Stimulated activated CD4-positive, alpha-beta T cell treated with anti-CD3 and anti-CD28 coated beads, Interleukin-2, amount 100 ng/mL, for 24 hours (primary cell): ENCODE measurements at places on chromosomes 5 and 9.
A peak's percentile ranks its signal among the peaks of the same experiment; 100 is the strongest.

DNA sequence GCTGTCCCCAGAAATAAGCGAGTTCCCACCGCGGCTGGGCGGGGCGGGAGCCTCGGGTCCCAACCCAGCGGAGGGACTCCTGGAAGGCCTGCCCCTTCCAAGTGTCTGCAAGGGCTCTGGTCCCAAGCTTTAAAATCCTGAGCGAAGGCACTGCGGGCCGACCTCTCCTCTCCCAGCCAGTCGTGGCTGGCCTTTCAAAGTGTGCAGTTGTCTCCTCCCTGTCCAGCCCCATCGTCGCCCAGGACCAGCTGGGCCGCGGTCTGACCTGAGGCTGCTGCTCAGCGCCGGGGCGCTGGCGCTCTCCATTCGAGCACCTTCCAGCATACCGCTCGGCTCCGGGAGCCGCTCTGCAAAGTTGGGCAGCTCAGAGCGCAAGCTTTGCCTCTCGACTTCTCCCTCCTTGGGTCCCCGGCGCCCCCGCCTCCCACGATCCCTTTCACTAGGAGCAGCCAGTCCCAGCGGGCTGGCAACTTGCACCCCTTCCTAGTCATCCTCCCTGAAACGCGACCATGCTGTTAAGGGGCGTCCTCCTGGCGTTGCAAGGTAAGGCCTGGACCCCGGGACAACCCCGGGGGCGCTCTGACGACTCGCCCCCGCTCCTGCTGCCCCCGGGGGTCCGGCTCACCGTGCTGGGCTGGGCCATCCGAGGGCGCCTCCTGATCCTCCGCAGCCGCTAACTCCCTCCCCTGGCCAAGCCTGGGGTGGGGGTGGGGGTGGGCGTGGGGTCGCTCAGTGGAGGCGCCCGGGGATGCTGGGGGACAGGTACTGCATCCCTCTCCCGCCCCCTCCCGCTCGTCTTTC is at the start of gene MAMDC2:
MAMDC2 (plus strand) TSS at position 160 of the 801 bp plus-strand sequence; CDS start at position 510, 350 bp downstream.
- DNase-seq = no peak

DNA sequence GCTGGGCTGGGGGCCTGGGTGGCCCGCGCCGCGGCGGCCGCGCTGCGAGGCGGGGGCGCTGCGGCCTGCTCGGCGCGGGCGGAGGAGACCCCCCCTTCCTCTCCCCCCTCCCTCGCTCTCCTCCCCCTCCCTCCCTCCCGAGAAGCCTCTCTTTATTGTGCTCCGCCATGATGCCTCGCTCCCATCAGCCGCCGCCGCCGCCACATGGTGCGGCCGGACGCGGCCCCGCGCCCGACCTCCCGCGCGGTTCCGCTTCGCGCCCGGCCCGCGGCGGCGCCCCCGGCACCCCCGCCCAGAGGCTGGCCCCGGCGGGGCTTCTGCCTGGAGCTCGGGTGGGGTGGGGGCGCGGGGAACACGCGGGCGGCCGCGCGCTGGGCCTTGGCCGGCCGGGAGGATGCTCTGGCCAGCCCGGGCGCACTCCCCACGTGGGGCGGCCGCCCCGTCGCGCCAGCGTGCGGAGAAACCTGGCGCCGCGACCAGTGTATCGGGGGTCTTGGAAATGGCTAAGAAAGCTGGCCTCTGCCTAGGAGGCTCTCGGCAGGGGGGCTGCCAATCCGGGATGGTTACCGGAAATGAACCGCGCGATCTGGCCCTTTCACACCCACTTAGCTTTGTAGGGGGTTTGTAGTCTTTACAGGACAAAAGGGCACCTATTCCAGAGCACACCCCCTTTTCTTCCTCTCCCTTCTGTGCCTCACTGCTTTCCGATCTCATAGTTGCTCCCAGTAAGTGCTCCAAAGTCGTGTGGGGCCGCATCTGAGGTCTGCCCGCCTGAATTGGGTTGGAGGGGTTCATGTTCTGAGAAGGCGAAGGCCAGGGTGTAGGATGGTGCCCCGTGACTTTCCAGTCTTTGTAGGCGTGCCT is 1.0 kb downstream of the SET start:
- peak; percentile 60 for DNase-seq

- DNase-seq = no peak
Observed at GRCh38 chr5:36392186-36392585, 90.5 kb upstream of the RANBP3L start.

- DNase-seq = peak; percentile 3
Observed at GRCh38 chr9:134908524-134909309, 9.0 kb downstream of the FCN1 start.

GRCh38 chr5:80937584-80938356 is 22.4 kb upstream of the RASGRF2 start:
- no peak for DNase-seq

- DNase-seq = no peak
Observed at GRCh38 chr9:17651725-17652124, 72.9 kb downstream of the SH3GL2 start.

- no peak for DNase-seq
Observed at GRCh38 chr5:95641741-95642220, 4.8 kb upstream of the RFESD start.

GRCh38 chr9:131982671-131983239 is 96.9 kb downstream of the MED27 start:
- DNase-seq = no peak

DNA sequence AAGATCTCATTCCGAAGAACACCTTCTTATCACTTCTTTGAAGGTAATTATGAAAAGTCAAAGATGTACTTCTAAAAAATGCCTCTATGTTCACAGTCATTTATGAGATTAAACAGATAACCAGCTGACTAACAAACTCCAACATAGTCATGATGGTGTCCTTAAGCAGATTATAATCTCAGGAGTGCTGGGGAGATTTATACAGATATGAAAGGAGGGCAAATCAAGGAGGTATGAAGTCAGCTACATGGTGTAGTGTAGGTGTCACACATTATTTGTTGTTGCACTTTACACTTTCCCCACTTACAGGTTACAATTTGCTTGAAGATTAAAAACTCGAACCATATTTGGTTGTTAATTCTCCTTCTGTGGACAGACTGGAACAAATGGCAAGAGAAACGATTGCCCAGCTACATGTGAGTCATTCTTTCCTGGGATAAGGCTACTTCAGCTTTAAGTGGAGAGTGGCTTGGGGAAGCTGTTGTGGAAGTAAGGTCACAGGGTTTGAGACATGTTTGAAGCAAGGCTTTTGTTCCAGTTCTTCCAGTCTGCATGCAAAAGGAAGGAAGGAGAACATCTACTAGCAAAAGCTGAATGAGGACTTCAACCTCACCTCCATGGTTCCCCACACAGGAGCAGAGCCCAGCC is 320.1 kb downstream of the ADGRV1 start:
- DNase-seq = no peak

DNA sequence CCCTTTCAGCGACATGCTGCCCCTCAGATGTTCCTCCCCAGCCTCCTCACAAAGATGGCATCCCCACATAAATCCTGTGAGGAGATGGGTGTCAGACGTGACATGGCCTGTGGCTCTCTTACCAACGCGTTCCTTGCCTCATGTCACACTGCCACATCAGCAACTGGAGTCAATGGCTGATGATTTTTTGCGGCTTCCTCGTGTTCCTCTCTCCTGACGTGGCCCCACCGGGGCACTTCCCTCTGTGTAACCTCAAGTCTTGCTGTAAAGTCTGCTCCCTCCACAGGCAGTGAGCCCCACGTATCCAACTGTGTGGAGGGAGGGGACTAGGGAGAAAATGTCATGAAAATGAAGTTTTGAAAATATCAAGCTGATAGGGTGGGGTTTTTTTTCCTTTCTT is 53.2 kb upstream of the SHISAL2B start:
- no peak for DNase-seq

- peak; percentile 33 for DNase-seq
Observed at GRCh38 chr5:96657068-96657467, 5.1 kb upstream of the CAST start.

DNA sequence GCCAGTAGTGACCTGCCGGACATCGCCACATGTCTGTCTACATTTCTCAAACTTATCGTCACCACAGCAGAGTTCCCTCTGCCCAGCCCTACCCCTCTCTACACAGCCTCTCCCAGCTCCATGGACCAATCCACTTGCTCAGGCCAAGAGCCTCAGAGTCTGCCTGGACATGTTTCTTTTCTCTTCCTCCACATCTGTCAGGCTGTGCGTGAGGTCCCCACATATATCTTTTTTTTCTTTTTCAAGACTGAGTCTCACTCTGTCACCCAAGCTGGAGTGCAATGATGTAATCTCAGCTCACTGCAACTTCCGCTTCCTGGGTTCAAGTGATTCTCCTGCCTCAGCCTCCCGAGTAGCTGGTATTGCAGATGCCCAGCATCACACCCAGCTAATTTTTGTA is 62.7 kb upstream of the GGTA1 start:
- DNase-seq = no peak

DNA sequence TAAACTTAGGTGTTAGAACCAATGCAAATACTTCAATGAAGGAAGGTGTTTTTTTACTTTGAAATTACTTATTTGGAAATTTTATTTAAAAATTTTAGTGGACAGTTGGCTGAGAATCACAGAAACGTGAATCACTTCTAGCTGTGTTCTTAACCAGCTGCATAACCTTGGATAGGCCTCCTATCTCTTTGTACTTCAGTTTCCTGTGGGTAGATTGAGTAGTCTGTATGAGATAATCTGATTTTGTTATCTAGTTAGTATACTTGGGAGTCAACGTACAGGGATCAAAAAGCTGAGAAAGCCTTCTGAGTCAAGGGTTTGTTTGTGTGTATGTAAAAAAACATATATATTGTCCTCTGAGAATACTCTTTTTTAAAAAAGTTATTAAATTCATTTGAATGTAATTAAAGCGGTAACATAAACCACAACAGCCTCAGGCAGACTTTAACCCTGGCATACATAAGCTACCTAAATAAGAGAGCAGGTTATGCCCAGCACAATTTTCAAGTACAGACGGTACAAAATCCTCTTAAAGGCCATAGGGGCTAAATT is 38.1 kb upstream of the ZCCHC7 start:
- no peak for DNase-seq

- DNase-seq = no peak
Observed at GRCh38 chr9:94817291-94818177, 91.0 kb downstream of the AOPEP start.

- no peak for DNase-seq
Observed at GRCh38 chr5:143176048-143176447, 227.4 kb downstream of the NR3C1 start.

- no peak for DNase-seq
Observed at GRCh38 chr5:180350296-180350695, 2.8 kb downstream of the GFPT2 start.

GRCh38 chr9:35229779-35230143 is 68.0 kb downstream of the UNC13B start:
- DNase-seq = no peak

DNA sequence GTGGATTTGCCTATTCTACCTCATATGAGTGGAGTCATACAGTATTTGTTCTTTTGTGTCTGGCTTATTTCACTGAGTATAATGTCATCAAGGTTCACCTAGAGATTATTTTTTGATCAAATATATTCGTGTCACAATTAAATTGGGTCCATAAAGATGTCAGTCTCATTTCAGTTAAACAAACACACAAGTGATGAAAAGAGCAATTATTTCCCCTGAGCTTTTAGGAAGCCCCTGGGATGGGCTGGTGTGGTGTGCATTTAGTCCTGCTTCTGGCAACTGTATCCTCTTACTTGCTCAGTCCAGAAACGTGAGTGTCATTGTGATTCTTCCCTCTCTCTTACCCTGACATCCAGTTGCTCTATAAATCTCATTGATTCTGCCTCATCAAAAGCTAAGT is 52.8 kb upstream of the CARTPT start:
- DNase-seq = no peak

DNA sequence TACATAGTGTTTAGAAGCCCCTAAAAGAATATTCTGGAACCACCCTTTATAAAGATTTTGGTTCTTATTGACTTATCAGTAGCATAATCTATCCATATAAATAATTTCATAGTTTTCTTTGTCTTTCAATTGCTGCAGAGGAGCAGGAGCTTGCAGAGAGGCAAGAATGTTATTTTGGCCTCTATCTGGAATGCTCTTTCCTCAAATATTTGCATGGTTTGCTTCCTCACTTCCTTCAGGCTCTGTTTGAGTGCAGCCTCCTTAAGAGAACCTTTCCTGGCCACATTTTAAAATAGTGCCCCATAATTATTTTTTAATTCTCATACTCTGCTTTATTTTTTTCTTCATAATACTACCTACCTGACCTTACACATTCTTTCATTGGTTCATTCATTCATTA is 1.5 kb downstream of the C5 start:
- DNase-seq = no peak

DNA sequence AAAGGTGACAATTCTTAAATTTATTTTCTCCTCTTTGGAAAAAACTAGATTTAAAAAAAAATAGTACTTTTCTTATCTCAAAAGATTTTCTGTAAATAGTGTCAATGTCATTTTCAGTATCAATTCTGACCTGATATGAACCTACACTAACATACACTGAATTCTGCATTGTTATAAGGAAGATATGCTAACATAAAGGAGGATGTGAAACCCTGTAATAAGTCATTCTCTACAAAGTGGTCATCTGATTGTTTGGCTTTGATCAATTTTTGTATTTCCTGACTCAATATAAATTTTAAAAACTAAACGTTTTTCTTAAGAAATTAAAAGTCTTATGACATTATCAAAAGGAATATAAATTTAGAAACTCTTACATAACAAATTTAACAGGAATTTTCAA is 233.6 kb upstream of the EDIL3 start:
- no peak for DNase-seq

DNA sequence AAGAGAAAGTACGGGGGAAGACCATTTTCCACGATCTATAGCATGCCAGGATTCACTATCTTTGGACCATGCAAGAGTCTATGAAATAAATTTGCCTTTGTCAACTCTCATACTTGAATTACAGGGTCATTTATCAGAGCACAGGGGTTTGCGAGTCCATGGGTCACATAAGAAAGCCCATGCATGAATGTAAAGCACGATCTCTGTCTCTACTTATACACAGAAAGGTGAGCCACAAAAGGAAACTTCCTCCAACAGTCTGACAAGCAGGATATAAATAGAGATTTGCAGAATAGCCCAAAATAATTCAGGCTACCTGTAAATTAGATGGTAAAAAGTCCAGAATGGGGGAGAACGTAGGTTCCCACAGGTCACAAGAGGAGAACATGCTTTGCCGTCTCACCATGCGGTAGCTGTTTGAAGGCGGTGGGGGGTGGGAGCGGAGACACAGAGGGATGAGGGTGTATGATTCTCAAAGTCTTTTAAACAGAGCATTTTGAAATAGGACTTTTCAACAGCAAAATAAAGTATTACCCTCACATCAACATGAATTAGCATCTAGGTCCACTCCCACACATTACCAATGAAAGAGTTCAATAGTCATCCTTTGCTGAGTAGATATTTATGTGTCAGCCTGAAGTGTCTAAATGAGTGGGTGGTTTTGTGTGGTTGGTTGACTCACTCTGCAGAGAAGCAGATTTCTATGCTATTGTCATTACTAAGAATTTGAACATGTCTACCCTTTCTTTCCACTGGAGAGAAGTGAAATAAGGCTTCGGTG is 279.7 kb downstream of the EBF1 start:
- DNase-seq = no peak

DNA sequence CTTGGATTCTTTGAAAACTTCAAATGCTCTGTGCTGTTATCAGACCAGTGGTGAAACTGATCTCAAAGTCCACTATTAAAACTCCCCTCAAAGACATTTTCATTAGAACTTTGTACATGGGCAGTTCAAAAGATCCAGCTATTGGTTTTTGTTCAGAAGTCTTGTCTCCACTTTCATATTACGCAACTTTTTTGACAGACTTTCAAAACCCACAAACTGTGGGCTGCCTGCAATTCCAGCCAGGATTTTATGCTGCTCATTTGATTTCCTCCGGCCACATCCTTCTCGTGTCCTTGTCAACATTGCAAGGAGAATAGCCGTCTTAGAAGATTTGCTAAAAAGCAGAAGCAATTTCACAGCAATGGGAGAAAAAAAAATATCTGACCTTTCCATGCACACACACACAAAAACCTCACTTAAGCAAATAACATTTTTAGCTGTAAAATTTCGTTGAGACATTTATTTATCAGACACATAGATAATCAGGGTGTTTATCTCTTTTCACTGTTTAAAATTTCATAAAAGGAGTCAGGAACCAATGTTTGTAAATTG is 1990.5 kb downstream of the MAT2B start:
- DNase-seq = no peak
